ENCODE measurements at places on chromosomes 3 and 15.

DNA sequence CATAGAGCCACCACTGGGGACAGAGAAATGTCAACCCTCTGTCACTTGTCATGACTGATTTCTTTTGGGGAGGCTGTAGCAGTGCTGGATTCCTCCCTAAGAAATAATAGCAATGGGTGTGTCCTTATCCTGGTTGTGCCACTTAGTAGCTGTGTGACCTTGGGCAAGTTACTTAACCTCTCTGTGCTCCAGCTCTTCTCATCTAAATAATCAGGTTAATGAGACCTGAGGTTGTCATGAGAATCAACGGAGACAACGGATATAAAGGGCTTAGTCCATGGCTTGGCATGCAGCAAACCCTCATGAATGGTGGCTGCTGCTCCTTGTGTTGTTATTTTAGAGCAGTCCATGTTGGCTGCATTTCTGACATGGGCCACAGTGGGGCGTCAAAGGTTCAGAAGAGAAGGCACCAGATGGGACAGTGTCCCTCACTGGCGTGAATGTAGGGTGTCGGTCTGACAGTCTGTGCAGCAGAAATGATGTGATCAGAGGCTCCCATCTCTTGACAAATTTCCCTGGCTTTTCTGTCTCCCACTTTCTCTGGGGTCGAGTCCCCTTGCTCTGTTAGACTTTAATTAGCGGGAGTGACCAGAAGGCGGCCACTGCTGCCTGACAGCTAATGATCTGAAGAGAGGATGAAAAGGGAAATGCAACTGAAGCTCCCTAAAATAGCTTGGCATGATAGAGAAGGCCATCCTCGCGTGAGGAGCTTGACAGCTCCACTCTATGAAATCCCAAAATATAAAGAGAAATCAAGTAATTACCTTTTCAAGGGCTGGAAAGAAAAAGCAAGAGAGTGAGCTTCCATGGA lies 209.4 kb downstream of the CADPS start:
- DNase-seq, result peak; percentile 70

- no peak for DNase-seq
Observed at GRCh38 chr3:5276934-5277333, 89.4 kb downstream of the EDEM1 start.

- DNase-seq, result peak; percentile 2
Observed at GRCh38 chr3:135325726-135326235, 530.7 kb downstream of the EPHB1 start.

DNA sequence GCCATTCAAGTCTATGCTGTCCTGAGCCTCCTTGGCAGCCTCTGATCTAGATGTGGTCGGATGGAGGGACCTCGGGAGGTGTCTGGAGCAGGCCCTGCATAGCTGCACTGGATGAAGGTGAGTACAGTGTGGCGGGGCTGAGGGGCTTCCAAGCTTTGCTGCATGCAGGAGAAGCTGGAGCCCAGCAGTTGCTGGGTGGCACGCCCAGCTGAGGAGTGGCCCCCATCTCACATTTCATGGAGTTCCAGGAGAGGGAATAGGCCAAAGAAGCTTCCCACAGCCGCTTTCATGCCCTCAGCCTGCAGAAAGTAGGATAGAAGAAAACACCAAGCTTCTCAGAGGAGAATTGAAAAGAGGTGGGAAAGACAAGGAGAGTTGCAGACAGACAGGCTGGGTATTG lies 48.3 kb upstream of the PRR20G start:
- no peak for DNase-seq

GRCh38 chr3:133188996-133189395 lies 150.8 kb downstream of the TMEM108 start:
- DNase-seq, result no peak

- no peak for DNase-seq
Observed at GRCh38 chr15:80059786-80060355, 395 bp downstream of the ZFAND6 start.

DNA sequence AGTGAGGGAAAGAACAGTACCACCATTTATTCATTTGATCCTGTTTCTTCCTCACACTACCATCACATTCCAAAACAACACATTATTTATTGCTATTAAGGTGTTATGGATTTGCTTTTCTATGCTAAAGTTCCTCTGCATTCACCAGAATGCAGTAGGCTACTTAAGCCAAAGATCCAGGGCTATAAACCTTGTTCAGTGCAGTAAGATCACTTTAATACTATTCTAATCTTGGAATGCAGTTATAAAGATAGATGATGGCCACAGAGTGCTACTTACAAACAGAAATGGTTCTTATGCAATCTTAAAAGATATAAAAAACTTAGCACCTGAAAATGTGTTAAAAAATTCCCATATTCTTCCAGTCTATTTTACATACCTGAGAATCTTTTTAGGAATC lies 107.5 kb upstream of the TSPAN3 start:
- no peak for DNase-seq

DNA sequence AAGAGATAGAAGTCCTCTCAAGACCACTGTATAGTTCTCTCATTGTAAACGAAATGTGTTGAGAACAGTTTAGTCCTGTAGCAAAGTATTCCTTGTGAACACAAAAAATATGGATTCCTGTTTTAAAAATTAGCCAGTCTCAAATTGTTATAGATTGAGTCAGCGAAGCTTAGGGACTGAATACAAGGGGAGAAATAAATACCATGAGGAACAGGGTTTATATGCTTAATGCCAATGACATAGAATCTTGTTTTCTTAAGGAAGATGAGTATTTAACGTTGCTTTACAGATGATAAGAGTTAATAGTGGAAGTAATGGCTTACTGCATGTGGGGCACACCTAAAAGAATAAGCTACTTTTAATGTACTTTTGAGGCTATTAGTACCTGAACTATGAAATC lies 37.9 kb downstream of the SETD5 start:
- no peak for DNase-seq

- no peak for DNase-seq
Observed at GRCh38 chr3:127026036-127026435, 43.1 kb downstream of the PLXNA1 start.

GRCh38 chr3:143951351-143951971 lies 20.2 kb upstream of the DIPK2A start:
- peak; percentile 52 for DNase-seq

- no peak for DNase-seq
Observed at GRCh38 chr15:93170329-93170728, 81.3 kb upstream of the RGMA start.

DNA sequence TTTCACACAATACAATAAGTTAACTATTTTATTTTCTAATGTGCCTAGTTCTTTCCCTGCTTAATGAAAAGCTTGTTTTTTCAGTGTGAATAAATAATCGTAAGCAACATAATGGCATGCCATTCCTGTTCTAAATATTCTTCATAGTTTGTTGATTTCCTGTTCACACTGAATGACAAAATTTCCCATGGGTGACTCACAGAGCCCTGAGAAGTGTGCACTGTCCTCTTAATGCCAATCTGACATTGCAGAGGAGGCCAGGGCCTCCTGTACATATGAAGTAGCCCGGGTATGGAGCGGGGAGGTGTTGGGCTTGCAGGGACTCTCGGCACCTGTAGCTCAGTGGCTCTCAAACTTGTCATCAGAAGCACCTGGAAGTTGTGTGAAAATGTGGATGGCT lies 24.3 kb downstream of the CCR3 start:
- DNase-seq, result peak; percentile 3

DNA sequence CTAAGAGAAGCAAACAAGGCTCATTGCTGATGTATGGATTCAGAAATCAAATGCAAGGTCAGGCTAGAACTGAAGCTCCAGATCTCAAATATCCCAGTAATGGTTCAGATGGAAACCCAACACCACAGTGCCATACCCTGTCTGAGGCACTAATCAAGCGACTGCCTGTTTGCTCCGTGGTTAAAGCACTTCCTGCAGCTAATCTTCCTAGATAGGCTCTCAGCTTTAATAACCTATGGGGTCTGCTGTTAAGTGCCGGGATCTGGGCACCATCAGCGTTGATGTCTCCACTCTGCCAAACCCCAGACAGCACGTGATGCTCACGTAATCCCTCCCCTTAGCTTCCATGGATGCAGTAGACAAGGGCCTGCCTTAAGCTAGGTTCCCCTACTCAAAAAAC lies 262.6 kb downstream of the MECOM start:
- DNase-seq, result no peak

DNA sequence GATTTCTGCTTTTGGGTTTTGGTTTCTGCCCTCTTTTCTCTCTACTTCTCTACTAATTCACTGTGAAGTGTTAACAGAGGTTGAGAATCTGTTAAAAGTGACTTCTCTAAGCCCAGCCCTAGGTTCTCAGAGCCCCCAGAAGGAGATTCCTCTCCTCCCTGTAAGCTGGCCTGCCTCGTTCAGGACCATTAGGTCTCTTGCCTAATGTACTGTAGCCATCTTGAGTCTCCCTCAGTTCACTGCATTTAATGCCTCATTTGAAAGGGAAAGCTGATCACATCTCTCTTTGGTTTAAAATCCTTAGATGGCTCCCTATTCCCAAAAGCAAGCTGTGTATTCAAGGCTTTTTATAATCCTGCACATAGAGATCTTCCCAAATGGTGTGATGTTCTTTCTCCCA lies 16.3 kb downstream of the RTP1 start:
- DNase-seq, result no peak

DNA sequence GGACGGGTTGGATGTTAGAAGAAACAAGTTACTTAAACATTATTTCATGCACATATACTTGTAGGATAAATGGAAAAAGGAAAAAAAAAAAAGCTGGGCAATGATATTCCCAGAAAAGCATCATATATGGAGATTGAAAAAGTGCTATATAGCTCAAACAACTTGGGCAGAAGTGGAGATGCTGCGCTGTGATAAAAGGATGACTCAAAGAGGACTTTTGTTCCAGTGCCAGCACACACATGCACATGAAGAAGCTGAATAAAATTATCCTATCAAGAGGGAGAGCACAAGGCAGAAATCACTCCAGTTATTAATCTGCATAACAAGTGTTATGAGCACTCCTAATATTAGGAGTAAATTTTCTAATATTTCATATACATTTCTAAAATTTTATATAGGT lies 30.9 kb downstream of the FRMD4B start:
- no peak for DNase-seq

- DNase-seq, result peak; percentile 94
Observed at GRCh38 chr3:16063603-16064002, 110.9 kb upstream of the GALNT15 start.

DNA sequence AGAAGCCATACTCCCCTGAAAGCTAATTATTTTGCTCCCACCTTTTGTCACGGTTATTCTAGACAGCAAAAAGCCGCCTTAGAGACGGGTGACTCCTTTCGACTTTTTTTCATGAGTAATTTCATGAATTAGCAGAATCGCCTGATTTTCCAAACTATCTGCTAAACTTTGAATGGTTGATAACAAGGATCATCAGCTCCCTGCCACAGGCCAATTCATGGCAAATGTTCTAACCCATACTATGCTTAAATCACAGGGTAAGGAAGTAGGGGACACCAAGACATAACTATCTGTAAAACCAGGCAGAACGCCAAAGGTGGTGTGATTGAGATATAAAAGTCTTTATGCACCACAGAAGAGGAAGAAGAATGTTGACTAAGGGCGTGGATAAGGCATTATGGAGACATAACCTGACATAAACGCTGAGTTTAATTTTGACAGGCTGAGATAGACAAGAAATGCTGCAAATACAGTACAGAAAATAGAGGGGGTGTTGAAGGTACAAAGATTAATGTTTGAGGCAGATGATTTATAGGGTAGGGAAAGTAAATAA lies 891 bp upstream of the DMXL2 start:
- no peak for DNase-seq

DNA sequence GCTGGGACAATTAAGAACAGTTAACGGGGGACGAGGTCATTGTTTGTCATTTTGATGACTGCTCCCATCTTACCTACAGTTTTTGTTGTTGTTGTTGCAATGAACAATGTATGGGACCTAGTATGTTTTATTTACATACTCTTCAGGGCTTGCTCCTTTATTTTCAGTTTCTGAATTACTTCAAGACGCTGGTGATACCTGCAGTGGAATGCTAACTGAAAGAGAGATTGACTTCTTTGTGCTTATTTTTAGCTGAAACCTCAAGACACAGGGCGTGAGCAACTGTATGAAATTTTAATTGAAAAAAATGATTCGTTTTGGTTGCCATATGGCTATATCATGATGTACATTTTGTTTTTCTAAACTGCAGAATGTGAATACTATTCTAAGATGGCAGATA lies 297.9 kb downstream of the EDEM1 start:
- no peak for DNase-seq

- no peak for DNase-seq
Observed at GRCh38 chr15:32878342-32878741, 160.5 kb downstream of the GREM1 start.

- no peak for DNase-seq
Observed at GRCh38 chr3:115388166-115388565, 235.1 kb upstream of the GAP43 start.

DNA sequence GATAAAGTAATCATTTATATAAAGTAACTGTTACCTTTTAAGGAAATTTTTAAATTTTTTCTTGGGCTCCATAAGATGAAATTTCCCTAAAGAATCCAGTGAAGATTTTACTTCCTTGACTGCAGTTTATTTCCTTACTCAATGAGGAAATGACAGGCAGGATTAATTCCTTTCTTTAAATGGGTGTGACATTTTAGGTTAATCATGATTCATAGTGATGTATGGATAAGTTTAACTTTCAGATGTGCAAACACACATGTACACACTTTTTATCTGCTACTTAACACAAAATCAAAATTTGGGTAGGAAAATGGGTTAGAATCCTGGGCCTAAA lies 11.2 kb upstream of the LEO1 start:
- DNase-seq, result no peak

GRCh38 chr3:44224131-44224530 lies 17.6 kb upstream of the TOPAZ1 start:
- no peak for DNase-seq

DNA sequence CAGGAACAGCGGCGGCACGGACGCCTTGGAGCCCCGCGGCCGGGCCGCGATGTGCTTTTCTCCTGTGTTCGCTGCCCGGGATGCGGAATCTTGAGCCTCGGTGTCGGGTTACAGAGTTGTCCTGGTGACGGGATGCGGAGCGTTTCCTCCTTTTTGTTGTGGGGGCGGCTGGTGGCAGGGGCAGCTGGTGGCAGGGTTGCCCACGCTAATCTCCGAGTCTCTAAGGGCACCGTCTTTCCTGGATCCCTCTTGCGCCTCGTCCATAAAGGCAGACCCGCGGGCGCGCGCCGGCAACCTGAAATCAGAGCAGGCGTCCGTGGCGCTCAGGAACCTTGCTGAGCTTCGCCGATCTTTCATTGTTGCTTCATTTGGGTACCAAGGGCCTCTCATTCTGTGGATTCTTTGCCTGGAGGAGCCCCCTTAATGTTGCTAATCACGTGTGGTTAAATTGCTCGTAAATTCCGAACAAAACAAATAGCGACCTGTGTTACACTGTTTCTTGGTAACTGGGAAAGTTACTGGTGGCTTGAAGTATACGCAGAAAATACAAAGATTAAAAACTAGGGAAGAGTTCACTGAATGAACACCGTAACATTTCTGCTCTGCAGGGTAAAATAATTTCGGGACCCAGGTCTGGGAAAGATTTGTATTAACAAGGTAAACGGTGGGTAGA lies 844 bp upstream of the PFN2 start:
- peak; percentile 65 for DNase-seq

DNA sequence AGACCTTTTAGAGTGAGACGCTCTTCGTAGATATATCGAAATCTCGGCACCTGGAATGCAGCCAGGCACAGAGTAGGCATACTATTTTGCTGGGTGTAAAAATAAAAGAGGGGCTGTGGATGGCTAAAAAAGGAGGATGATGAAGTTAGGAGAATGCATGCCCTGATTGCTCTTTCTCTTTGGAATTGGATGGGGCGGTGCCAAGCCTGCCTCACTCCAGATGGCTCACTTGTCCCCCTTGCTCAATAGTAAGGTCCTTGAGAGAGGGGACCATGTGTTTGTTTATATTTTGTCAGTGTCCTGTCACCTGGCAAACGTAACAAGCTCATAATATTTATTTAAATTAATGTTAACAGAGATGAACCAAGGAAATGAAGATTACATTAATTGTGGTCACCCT lies 33.0 kb downstream of the SNRK start:
- DNase-seq, result no peak

Measured in foreskin melanocyte (primary cell).